Thoracic aorta (tissue), 2 donors: ENCODE measurements at places on chromosomes 2 and 18. TPM values are rescaled to one million over a fixed set of nuclear protein-coding genes. Genes with fewer than 3 reads are reported as not detected.

GRCh38 chr2:239544918-239545465, 144.2 kb upstream of the HDAC4 start:
- no peak overlapping the region for H3K4me3 ChIP-seq
- H3K27ac ChIP-seq: no peak overlapping the region
- no peaks in the 10 kb centered on the region for H3K4me1 ChIP-seq
- no peak for DNase-seq
- no peaks in the 10 kb centered on the region for H3K36me3 ChIP-seq
- no peaks in the 10 kb centered on the region for H3K27me3 ChIP-seq

DNA sequence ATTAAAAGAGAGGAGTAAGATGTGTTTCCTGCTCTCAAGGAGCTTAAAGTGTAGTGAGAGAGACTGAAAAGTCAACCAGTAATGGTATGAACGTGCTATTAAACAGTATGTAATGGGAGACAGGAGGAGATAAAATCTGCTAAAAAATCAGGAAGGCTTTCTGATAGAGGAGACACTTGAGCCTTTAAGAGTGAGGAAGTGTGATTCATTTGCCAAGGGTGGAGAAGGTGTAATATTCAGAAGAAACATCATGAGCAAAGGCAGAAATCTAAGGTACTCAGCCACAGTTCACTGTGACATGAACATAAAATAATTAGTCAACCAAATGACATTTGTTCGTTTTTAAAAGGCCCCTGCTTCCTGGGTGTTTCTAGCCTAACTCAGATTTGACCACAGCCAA, 137.8 kb upstream of the SKOR2 start:
- no peaks in the 10 kb centered on the region for H3K4me1 ChIP-seq
- H3K36me3 ChIP-seq: no peaks in the 10 kb centered on the region
- no peak overlapping the region for H3K4me3 ChIP-seq
- no peak overlapping the region for H3K27ac ChIP-seq

- no peaks in the 10 kb centered on the region for H3K27me3 ChIP-seq
- no peak overlapping the region for H3K4me3 ChIP-seq
- H3K27ac ChIP-seq: no peak overlapping the region
- H3K36me3 ChIP-seq: no peaks in the 10 kb centered on the region
- H3K4me1 ChIP-seq: no peaks in the 10 kb centered on the region
Measured at GRCh38 chr2:48901416-48901815, 145.9 kb upstream of the LHCGR start.

- peaks cover 5% of the 10 kb centered on the region for H3K36me3 ChIP-seq
Measured at GRCh38 chr18:13642440-13642827, 83.9 kb downstream of the FAM210A start.

DNA sequence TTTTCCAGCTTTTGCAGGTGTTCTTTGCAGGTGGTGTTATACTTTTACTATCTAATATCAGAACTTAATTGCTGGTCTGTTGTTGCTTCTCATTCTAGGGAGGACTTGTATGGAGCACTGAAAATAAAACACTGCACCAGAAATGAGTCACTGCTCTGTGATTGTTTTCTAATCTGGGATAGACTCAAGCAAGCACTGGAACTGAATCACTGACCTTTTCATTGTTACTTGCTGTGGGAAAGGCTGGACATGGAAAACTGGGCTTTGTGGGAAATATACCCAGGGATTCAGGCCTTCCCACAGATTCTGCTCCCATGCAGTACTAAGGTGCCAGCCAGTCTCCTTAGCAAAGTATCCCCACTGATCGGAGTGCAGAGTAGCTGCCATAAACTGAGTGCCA, 470.0 kb upstream of the GCFC2 start:
- no peaks in the 10 kb centered on the region for H3K36me3 ChIP-seq
- DNase-seq: no peak
- no peaks in the 10 kb centered on the region for H3K27me3 ChIP-seq
- no peak overlapping the region for H3K27ac ChIP-seq
- no peaks in the 10 kb centered on the region for H3K4me1 ChIP-seq
- H3K4me3 ChIP-seq: no peak overlapping the region

The STON1 gene
- total RNA-seq: 39.2 TPM

DNA sequence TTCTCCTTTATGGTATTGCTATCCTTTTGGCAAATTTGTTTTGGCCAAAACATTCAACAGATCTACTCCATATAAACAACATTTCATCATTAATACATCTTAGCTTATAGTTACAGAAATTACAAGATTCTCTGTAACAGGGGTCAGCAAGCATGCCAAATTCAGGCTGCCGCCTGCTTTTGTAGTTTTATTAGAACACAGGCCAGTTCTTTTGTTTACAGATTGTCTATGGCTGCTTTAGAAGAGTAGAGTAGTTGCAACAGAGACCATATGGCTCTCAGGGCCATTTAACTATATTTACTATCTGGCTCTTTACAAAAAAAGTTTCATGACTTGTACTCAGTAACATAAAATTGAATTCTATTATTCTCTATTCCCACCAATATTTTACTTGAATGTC, 53.9 kb downstream of the LNPK start:
- H3K4me3 ChIP-seq: no peak overlapping the region
- H3K27ac ChIP-seq: no peak overlapping the region
- no peaks in the 10 kb centered on the region for H3K27me3 ChIP-seq
- H3K36me3 ChIP-seq: no peaks in the 10 kb centered on the region
- DNase-seq: no peak
- H3K4me1 ChIP-seq: no peaks in the 10 kb centered on the region

DNA sequence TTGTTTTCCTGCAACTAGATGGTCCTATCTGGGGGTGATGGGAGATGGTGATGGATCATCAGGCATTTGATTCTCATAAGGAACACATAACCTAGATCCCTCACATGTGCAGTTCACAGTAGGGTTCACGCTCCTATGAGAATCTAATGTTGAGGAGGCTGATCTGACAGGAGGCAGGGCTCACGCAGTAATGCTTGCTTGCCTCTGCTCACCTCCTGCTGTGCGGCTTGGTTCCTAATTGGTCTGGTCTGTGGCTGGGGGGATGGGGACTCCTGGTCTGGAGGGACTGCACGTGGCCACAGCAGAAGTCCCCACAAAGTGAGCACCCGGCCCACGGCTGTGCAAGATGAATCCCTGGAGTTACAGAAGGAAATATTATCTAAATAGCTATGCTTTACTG, 11.3 kb downstream of the MC5R start:
- DNase-seq: no peak
- H3K27me3 ChIP-seq: no peaks in the 10 kb centered on the region
- H3K27ac ChIP-seq: no peak overlapping the region
- no peak overlapping the region for H3K4me3 ChIP-seq

GRCh38 chr2:157620956-157621355, 7.7 kb downstream of the ACVR1C start:
- H3K27me3 ChIP-seq: no peaks in the 10 kb centered on the region
- no peak overlapping the region for H3K4me3 ChIP-seq
- DNase-seq: no peak
- H3K27ac ChIP-seq: no peak overlapping the region

GRCh38 chr2:238104226-238104690, 4.1 kb downstream of the ESPNL start:
- no peaks in the 10 kb centered on the region for H3K36me3 ChIP-seq
- H3K27ac ChIP-seq: no peak overlapping the region
- no peaks in the 10 kb centered on the region for H3K27me3 ChIP-seq
- no peak for DNase-seq
- no peaks in the 10 kb centered on the region for H3K4me1 ChIP-seq
- H3K4me3 ChIP-seq: no peak overlapping the region

The PCARE gene
- not detected for total RNA-seq

DNA sequence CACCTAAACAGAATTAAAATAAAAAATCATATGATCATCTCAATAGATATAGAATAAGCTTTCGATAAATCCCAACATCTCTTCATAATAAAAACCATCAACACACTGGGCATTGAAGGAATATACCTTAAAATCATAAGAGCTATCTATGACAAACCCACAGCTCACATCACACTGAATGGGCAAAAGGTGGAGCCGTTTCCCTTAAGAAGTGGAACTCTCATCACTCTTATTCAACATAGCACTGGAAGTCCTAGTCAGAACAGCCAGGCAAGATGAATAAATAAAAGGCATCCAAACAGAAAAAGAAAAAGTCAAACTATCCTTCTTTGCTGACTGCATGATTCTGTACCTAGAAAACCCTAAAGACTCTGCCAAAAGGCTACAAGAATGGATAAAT, 510.3 kb downstream of the ZNF804A start:
- H3K36me3 ChIP-seq: no peaks in the 10 kb centered on the region
- no peak overlapping the region for H3K27ac ChIP-seq
- H3K27me3 ChIP-seq: no peaks in the 10 kb centered on the region

- H3K4me1 ChIP-seq: no peaks in the 10 kb centered on the region
- no peak overlapping the region for H3K27ac ChIP-seq
- DNase-seq: no peak
- no peaks in the 10 kb centered on the region for H3K36me3 ChIP-seq
- H3K4me3 ChIP-seq: no peak overlapping the region
- no peaks in the 10 kb centered on the region for H3K27me3 ChIP-seq
Measured at GRCh38 chr18:63924551-63924950, 16.8 kb downstream of the SERPINB10 start.

- no peak overlapping the region for H3K4me3 ChIP-seq
- no peak overlapping the region for H3K27ac ChIP-seq
- H3K4me1 ChIP-seq: no peaks in the 10 kb centered on the region
- DNase-seq: no peak
- H3K27me3 ChIP-seq: no peaks in the 10 kb centered on the region
Measured at GRCh38 chr18:55647331-55647730, 59.3 kb upstream of the TCF4 start.

DNA sequence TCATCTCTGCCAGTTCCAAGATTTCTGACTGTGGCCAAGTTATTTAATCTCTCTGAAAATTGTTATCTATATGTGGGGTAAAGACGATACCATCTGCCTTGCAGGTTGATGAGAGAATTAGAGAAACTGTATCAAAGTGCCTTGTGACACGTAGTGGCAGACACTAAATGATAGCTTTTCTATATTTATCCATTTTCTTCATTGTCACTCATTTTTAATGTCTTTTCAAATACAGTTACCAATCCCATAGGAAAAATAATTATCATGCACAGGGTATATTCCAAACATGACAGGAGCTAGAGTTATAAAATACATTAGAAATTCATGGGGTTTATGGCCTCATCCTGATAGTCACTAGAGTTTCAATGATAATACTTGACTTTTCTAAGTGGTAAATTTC, 95.6 kb upstream of the NOL4 start:
- DNase-seq: no peak
- H3K4me3 ChIP-seq: no peak overlapping the region
- no peaks in the 10 kb centered on the region for H3K36me3 ChIP-seq
- no peaks in the 10 kb centered on the region for H3K27me3 ChIP-seq
- H3K4me1 ChIP-seq: peaks cover 6% of the 10 kb centered on the region

- H3K36me3 ChIP-seq: no peaks in the 10 kb centered on the region
- H3K4me1 ChIP-seq: peaks cover 6% of the 10 kb centered on the region
- no peak overlapping the region for H3K4me3 ChIP-seq
- H3K27me3 ChIP-seq: no peaks in the 10 kb centered on the region
Measured at GRCh38 chr2:149090706-149091105, 52.2 kb downstream of the LYPD6B start.

DNA sequence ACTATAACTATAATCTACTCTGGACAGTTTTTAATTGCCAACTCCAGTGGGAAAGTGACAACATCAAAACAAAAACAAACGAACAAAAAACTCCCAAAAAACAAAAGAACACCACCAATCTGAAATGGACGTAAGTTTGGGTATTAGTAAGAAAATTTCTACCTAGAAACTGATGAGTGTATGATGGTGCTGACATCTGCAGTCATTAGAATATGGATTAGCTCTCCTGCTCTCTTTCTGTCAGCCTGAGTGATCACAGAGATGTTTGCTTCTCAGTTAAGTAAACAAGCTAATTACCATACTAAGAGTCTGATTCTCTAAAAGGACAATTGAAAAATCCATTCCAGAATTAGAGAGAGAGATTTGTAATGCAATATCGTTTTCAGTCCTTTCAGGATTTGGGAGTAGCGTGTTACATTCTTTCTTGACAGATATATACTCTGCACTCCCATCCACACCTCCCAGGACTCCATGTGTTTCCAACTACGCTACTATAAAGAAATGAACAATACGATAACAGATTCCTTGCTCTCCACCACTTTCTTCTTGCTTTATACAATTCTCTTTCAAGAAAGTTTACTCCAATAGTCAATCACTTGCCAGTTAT, 1347.4 kb upstream of the PIK3C3 start:
- no peaks in the 10 kb centered on the region for H3K4me1 ChIP-seq
- H3K27ac ChIP-seq: no peak overlapping the region
- H3K4me3 ChIP-seq: no peak overlapping the region
- no peak for DNase-seq

DNA sequence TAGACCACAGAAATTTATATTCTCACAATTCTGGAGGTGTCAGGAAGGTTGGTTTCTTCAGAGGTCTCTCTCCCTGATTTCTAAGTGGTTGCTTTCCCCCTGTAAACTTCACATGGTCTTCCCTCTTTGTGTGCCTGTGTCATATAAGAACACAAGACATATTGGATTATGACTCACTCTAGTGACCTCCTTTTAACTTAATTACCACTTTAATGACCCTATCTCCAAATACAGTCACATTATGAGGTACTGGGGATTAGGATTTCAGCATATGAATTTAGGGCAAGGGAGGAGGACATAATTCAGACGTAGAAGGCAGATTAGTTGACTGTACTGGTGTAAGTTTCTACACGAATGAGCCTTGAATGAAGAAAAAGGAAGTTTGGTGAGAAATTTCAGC, 38.2 kb upstream of the EPHA4 start:
- H3K4me3 ChIP-seq: no peak overlapping the region
- H3K27me3 ChIP-seq: no peaks in the 10 kb centered on the region

DNA sequence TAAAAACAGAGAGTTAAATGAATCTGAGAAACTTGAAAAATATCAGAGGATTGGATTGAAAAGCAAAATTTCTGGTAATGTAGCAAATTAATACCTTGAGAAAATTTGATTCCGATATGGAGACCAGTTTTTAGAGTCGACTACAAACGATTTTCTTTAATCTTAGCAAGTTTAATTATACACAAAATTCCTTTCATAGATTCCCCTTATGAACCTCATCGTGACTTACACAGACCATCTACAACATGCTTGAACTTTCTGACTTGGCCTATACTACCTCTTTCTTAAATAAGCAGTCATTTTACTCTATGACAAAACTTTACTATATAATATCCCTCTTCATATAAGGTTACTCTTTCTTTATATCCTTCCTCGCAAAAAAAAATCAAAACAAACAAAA, 769.6 kb upstream of the CRIM1 start:
- no peak overlapping the region for H3K4me3 ChIP-seq
- no peak overlapping the region for H3K27ac ChIP-seq
- H3K27me3 ChIP-seq: no peaks in the 10 kb centered on the region
- no peak for DNase-seq

DNA sequence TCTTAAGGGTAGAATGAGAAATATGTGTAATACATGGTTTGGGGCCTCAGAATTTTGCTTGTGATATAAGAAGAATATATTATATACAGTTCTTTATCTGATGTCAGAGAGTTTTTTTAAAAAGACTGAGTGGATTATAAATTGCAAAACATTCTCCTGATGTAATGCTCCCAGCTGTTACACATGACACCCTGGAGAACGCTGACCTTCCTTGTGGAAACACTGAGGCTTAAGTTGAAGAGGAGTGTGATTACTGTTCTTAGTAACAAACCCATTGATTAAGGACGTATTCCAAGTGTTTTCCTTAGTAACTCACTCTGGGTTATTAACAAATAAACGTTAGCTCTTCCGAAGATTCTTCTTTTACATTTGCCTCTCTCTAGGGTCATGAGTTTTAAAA, 1069.3 kb upstream of the CNTNAP5 start:
- H3K36me3 ChIP-seq: no peaks in the 10 kb centered on the region
- H3K4me1 ChIP-seq: no peaks in the 10 kb centered on the region
- no peak for DNase-seq
- H3K27ac ChIP-seq: no peak overlapping the region
- H3K4me3 ChIP-seq: no peak overlapping the region

- no peak for DNase-seq
- H3K36me3 ChIP-seq: no peaks in the 10 kb centered on the region
- no peak overlapping the region for H3K4me3 ChIP-seq
- H3K27ac ChIP-seq: peak overlapping the region; percentile 86
- H3K4me1 ChIP-seq: peaks cover 10% of the 10 kb centered on the region
- no peaks in the 10 kb centered on the region for H3K27me3 ChIP-seq
Measured at GRCh38 chr2:26691161-26691560, 1.4 kb upstream of the KCNK3 start.
